ENCODE measurements at places on chromosomes 5 and 9.

GRCh38 chr9:113863345-113863744, 12.8 kb upstream of the ZNF618 start:
- no peaks in the 10 kb centered on the region for H3K36me3 ChIP-seq
- no peak overlapping the region for H3K4me3 ChIP-seq
- no peak overlapping the region for H3K27ac ChIP-seq
- no peak for DNase-seq
- H3K27me3 ChIP-seq, result no peaks in the 10 kb centered on the region

DNA sequence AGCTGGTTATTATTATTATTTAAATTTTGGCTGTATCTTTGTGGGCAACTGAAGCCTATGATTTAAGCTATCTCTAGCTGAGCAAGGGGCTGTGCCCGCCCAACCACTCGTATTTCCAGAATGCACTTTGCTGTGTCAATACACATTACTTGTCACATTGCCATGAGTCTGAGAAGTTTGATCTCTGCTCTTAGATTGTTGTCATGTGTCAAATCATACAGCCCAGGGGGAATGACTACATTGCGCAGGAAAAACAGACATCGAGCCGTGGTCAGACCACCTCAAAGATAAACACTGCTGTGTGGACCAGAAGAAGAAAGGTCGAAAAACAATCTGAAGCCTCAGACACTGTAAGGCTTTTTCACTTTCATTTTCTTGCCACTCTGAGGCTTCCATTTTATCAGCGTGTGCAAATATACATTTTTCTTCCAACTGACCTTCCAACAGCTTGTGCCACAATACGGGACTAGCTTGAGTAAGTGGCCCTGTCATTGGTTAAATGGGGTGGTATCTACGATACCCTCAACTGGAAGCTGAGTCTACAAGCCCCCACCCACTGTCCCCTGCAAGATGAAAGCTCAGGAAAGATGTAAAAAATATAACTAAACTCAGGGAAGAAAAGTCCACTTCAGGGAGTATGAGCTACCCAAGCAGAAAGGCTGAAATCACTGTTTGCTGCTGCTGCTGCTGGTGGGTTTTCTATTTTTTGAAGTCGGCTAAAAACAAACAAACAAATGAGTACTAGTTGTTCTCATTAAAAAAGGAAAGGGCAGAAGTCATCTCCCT, 603.0 kb downstream of the BNC2 start:
- peaks cover 8% of the 10 kb centered on the region for H3K4me1 ChIP-seq
- DNase-seq, result peak; percentile 69
- peak overlapping the region; percentile 53 for H3K4me3 ChIP-seq
- H3K36me3 ChIP-seq, result no peaks in the 10 kb centered on the region

DNA sequence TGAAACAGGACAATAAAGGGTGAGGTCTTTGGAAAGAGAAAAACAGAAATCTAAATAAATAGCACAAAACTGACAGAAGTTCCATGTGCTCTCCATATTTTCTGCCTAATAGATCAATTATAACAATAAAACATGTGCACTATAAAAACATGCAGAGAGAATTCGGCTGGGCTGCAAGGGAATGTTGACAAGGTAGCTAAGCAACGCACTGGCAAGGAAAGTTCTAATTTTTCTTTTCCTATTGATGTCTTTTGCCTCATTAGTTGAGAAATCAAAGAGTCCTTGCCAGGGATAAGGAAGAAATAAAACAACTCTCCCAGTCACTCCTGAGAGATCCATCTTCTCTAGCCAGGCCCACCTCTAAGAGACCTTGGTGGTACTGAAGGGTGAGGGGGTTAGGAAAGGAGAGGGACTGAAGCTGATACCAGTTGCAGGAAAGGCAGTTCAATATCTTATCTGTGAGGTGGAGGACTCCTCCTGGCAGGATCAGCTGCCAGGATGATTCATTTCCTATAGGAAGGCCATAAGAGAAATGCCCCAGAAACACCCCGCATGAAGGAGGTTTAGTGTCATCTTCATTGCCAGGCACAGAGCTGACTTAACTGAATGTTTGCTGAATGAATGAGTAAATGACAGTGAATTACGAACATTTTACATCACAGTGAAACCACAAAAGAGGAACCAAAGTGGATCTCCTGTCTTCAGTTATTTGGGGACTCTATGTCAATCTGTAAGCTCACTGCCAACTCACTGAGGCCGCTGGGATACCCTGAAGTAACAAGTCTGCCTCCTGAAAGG, 63.7 kb upstream of the IFNK start:
- H3K27ac ChIP-seq, result no peak overlapping the region
- H3K27me3 ChIP-seq, result no peaks in the 10 kb centered on the region
- no peak for DNase-seq
- no peaks in the 10 kb centered on the region for H3K36me3 ChIP-seq

- H3K27me3 ChIP-seq, result no peaks in the 10 kb centered on the region
- H3K4me3 ChIP-seq, result no peak overlapping the region
- no peak for DNase-seq
Observed at GRCh38 chr5:148961261-148962199, 101.3 kb downstream of the SH3TC2 start.

DNA sequence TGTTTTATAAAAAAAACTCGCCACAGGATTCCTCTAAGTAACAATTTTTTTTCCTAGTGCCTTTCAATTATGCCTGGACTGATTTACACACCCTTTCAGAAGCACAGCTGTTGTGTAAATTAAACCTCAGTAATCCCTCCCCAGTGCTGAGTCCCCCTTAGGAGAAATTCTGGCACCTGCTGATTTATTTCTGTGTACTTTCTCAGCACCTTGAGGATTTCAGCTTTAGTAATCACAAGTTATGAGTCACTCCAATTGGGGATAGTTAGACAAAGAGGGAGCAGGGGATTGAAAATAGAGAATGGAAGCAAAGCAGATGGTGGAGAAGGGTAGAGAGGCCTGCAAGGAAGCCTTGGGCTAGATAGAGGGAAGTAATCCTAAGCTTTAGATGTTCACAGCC, 171.7 kb downstream of the TTLL11 start:
- DNase-seq, result no peak
- H3K4me1 ChIP-seq, result no peaks in the 10 kb centered on the region
- H3K27ac ChIP-seq, result no peak overlapping the region
- no peak overlapping the region for H3K4me3 ChIP-seq
- H3K36me3 ChIP-seq, result no peaks in the 10 kb centered on the region

DNA sequence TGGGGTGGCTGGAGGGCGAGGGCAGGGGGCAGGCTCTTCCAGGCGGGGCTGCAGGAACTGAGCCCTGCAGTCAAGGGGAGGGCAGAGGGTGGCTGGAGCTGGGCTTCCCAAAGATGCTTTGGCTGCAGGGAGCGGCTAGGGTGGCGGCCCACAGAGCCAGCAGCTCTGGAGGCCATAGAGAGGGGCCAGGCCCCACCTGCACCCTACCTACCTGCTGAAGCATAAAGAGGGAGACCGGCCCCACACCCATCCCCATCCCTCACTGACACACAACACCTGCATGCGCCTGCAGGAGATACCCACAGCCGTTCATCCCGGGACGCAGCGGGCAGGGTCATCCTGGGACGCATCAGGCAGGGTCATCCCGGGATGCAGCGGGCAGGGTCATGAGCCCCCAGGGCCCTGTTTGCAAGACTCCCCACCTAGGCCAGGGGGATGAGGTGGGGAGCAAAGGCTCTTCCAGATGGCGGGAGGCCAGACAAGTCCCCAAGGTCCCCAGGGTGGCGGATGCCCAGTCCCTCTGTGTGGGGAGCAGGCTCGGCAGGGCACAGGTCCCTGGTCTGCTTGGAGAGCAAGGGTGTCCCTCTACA, 39.8 kb upstream of the NOTCH1 start:
- no peaks in the 10 kb centered on the region for H3K36me3 ChIP-seq
- no peaks in the 10 kb centered on the region for H3K4me1 ChIP-seq
- H3K27me3 ChIP-seq, result peaks cover 71% of the 10 kb centered on the region
- H3K4me3 ChIP-seq, result no peak overlapping the region
- H3K27ac ChIP-seq, result no peak overlapping the region

GRCh38 chr9:81293651-81294050, 395.7 kb downstream of the TLE1 start:
- no peaks in the 10 kb centered on the region for H3K27me3 ChIP-seq
- no peak overlapping the region for H3K4me3 ChIP-seq
- peaks cover 5% of the 10 kb centered on the region for H3K4me1 ChIP-seq
- no peaks in the 10 kb centered on the region for H3K36me3 ChIP-seq
- H3K27ac ChIP-seq, result no peak overlapping the region

DNA sequence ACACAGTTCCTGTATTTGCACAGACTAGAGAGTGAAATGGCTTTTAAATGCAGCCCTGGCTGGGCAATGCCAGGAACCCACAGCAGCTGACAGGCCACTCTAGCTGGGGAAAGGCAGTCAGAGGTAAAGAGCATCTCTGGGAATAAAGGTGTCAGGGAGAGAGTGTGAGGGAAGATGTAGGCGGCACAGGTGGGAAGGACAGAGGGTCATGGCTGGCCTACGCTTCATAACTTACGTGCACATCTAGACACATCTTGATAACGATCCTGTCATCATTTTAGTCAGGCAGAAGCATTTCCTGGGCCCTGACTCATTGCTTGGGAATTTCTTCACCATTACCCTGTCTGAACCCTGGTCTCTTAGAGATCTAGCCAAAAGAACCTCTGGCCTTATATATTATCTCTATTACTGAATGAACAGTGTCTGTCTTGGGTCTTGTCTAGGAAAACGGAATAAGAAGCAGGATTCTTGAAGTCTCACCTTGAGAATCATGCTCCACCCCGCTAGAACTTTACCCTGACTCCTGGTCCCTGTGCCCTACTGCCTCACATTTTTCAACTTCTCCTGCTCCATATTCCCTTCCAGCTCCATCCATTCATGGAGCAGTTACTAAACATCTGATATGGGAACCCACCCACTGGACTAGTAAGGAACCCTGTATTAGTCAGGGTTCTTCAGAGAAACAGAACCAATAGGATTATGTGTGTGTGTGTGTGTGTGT, 106.4 kb upstream of the ELL2 start:
- no peaks in the 10 kb centered on the region for H3K36me3 ChIP-seq
- no peak overlapping the region for H3K4me3 ChIP-seq
- H3K27ac ChIP-seq, result no peak overlapping the region
- DNase-seq, result no peak
